SW 1271 (cell line): ENCODE measurements at places on chromosomes 7 and 10.

DNA sequence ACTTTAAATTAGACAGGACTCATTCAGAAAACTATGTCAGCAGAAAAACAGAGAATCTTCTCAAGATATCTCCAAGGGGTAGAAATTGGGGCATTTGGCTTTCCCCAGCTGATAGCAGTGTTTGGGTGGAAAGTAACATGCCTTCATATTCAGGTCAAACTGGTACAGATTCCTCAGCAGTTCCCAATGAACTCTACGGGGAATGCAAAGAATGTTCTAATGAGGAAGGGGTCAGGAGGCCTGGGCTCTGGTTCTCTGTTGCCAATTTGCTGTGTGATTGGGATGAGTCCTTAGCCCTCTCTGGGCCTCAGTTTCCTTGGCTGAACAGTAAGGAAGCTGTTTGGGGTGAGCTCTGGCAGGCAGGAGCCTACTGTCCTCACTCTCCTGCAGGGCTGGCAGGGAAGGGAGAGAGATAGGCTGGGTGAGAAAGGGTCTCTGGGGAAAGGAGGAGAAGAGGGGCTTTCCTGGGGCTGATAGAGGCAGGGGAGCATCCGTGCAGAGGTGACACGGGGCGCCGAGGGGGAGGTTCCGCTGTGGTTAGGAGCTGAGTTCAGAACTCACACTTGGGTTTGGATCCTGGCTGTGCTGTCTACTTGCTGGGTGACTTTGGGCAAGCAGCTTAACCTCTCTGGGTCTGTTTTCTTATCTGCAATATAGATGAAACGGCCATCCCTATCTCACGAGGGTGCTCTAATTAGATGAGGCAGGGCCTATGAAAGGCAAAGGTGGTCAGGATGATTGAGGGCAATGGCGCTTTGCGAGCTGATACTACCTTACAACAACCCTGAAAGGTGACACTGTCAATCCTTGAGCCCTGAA, 45.1 kb downstream of the SPOCK2 start:
- no peak for DNase-seq

DNA sequence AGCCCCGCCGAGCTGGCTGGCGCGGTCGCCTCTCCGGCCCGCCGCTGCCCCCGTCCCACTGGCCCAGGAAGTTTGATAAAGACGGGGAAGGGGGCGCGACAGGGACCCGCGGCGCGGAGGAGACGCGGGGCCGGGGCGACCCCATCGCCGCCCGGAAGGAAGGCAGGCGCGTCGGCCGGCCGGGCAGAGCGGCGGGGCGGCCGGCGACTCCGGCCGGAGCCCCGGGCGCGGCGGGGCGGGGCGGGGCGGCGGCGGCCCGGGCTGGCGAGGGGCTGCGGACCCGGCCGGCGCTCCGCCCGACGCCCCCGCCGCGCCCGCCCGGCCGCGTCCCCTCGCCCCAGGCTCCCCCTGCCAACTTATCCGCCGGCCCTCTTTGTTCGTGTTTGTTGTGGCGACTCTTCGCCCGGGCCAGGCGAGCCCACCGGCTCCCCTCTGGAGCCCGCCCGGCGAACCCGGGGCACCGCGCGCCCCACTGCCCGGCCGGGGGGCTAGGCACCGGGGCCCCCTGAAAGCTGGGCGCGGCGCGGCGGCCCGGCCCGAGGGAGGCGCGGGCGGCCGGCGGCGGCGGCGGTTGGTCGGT, 571 bp downstream of the KDM7A start:
- no peak for DNase-seq

- no peak for DNase-seq
Observed at GRCh38 chr7:50073093-50073492, 20.0 kb downstream of the ZPBP start.

GRCh38 chr10:21423338-21423737, 102.1 kb downstream of the SKIDA1 start:
- no peak for DNase-seq

DNA sequence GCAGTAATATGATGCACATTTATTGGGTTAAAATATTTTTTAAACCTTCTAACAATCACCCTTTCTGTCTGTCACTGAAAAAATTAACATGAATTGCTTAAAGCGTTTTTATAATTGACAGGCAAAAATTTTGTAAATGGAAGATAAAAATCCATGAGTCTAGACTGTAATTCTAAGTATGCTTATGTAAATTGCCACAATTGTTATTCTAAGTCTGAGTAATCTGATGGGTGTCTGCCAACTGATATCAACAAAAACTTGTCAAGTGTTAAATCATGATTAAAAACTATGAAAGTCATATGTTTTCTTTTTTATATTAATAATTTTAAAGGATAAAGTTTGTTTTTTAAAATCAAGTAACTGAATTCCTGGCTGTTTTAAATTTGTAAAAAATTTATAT, 208.2 kb downstream of the CDK14 start:
- no peak for DNase-seq

GRCh38 chr7:7201578-7202374, 19.4 kb downstream of the C1GALT1 start:
- DNase-seq = no peak

DNA sequence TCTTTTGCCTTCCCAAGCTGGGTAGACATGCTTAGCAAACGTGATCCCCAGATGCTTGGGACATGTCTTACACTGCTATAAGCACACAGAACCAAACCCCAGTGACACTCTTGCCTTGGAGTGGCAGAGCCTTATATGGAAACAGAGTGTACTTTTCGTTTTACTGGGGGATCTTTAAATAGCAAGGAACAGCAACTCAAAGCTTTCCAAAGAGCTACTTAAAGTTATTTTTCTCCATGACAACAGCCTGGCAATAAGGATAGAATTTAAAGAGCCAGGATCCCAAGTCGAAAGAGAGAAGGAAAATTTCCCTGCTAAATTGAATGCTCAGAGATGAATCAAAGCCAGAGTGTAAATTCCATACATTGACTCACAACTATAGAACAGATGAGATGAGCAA, 67.8 kb downstream of the ZNF365 start:
- no peak for DNase-seq

- DNase-seq = no peak
Observed at GRCh38 chr10:110101464-110102144, 93.8 kb downstream of the ADD3 start.

DNA sequence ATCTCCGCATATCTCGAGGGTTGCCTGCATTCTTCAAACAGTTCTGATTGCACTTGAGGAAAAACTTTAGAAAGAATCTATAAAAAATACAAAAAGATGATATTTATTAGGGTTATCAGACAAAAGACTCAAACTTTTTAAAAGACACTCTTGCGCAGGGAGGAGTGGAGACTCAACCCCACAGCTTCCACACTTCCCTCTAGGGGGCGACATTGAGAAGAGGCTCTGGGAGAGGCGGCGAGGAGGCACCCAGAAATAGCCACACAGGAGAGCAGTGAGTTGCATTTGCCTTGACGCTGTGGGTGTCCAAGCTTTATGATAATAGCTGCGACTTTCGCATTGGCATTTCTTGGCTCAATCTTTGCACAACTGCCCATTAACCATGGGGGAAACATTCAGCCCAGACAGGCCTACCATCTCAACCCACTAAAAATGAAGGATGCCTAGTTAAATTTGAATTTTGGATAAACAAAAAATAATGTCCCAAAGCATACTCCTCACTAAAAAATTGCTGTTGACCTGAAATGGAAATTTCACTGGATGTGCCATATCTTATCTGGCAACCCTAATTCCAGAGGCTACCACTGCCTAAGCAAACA, 86.2 kb downstream of the EBF3 start:
- DNase-seq = no peak

GRCh38 chr10:37067576-37067975, 57.8 kb upstream of the ANKRD30A start:
- DNase-seq = peak; percentile 29

DNA sequence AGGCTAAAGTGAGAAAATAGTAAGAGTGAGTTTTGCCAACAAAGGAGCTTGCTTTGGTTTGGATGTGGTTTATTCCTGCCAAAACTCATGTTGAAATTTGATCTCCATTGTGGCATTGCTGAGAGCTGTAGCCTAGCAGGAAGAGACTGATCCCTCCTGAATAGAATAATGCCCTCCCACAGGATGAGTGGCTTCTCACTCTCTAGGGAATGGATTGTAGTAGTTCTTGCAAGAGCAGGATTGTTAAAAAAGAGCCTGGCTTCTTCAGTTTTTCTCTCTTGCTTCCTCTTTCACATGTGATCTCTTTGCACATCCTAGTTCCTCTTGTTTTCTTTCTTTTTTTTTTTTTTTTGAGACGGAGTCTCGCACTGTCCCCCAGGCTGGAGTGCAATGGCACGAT, 34.4 kb downstream of the ASAH2 start:
- no peak for DNase-seq

DNA sequence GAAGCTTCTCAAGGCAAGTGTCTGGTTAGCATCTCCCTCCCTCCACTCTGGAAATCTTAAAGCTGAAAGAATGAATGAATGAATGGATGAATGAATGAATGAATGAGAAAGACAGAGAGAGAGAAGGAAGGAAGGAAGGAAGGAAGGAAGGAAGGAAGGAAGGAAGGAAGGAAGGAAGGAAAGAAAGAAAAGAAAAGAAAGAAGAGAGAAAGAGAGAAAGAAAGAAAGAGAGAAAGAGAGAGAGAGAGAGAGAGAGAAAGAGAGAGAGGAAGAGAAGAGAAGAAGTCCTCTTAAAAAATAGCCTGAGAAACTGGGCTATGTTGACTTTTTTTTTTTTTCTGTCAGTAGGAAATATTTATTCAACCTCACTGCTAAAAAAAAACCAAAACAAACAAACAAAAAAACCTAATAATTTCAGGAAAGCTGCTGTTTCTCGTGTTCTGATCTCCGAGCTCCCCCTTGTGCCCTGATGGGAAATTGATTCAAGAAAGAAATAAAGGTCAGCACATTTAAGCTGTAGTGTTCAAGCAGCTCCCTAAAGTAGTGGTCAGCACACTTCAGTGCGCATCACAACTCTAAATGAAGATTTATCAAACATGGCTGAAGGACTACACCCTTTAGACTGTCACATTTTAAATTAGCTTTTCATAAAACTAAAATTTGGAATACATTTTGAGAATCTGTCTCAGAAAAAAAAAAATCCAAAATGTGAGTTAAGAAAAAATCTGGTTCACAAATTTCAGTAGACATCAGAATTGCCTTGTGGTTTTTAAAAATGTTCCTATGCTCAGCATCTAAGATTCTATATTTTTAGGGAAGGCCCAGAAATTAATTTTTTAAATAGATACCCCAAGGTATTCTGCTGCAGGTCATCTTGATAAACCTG, 154.3 kb downstream of the ELAPOR2 start:
- DNase-seq = peak; percentile 46

DNA sequence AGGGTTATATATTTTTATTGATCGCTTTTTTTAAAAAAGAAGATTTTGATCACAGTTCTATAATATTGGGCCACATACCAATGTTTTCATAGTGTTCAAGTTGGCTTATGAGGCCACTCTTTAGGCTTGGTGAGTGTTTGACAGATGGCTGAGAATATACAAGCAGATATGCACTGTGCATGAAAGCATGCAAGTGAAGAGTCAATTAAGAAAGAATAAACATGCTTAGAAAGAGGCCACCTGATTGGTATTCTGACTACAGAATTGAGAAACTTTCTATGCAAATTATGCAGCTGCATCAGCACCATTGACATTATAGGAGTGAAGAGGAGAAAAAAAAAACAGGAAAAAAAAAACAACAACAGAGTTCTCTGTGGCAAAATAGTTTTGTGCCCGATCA, 39.9 kb downstream of the CABCOCO1 start:
- DNase-seq = no peak

DNA sequence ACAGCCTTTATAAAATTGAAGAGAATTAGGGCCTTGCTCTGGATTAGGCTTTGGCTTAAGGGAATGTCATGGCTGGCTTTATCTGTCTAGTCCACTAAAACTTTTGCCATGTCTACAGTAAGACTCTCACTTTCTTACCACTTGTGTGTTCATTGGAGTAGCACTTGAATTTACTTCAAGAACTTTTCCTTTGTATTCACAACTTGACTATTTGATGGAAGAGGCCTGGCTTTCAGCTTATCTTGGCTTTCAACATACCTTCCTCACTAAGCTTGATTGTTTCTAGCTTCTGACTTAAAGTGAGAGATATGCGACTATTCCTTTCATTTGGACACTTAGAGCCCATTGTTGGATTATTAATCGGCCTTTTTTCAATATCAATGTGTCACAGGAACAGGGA, 96.1 kb downstream of the TPST1 start:
- no peak for DNase-seq

DNA sequence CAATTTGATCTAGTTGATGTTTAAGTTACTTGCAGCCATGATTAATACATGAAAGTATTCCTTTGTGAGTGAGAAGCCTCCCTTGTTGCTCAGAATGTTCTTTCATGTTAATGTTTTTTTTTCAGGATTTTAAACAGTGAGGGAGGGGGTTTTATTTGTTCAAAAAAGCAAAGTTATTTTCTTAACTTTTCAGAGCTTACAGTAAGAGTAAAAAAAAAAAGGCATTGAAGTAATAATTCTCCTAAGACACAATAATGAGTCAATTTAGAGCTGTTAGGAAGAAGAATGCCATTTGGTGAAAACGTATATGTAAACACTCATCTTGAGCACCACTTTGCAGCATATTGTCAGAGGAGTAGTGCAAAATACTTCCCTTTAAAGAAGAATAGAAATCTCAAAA, 105.8 kb downstream of the SEMA3A start:
- no peak for DNase-seq

DNA sequence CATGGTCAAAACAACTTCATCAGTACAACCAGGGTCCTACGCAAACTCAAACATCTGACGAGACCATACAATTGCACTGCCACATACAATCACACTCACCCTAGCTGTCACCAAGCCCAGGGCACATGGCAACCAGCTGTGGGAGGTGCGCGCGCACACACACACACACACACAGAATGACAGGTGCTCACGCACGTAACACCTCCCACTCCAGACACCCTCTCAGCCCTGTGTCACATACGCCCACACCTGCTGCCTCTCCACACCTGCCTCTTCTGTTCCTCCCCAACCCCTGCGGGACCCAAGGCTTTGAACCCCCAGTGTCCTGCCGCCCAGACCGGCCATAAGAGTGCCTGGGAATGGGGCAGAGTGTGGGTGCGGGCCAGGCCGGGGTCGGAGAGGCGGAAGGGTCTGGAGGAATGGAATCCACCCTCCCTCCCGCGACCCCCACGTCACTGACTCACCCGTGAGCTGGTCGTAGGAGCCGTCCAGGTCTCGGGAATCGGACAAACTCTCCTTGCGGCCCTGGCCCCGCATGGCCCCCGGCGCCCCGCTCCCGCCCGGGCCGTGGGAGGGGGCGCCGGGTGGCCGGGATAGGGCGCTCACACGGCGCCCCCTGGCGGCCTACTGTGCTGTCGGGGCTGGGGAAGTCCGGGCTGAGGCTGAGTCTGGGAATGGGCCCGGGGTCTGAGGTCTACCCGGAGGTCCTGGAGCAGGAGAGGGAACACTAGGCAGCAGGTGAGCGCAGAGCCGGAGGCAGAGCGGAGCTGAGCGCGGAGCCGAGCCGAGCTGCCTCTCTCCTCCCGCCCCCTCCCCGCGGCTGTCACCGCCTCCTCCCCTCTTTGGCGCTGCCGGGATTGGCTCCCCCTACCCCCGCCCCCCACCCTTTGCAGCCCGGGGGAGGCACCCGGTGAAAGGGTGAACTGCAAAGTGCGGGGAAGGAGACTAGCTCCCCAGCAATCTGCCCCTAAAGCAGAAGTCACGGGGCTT, at the start of gene KCNIP2:
KCNIP2 (minus strand) TSS at position 769 of the 990 bp plus-strand sequence; CDS start at position 537, 232 bp downstream.
- no peak for DNase-seq

DNA sequence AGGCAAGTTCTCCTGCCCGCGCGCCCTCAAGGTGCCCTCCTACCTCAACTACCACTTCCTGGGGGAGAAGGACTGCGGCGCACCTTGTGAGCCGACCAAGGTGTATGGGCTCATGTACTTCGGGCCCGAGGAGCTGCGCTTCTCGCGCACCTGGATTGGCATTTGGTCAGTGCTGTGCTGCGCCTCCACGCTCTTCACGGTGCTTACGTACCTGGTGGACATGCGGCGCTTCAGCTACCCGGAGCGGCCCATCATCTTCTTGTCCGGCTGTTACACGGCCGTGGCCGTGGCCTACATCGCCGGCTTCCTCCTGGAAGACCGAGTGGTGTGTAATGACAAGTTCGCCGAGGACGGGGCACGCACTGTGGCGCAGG, 1.4 kb downstream of the FZD1 start:
- DNase-seq = no peak
